Colonic mucosa (tissue), 4 donors: ENCODE measurements at places on chromosomes 3 and 15. TPM values are rescaled to one million over a fixed set of nuclear protein-coding genes. Genes with fewer than 3 reads are reported as not detected.

DNA sequence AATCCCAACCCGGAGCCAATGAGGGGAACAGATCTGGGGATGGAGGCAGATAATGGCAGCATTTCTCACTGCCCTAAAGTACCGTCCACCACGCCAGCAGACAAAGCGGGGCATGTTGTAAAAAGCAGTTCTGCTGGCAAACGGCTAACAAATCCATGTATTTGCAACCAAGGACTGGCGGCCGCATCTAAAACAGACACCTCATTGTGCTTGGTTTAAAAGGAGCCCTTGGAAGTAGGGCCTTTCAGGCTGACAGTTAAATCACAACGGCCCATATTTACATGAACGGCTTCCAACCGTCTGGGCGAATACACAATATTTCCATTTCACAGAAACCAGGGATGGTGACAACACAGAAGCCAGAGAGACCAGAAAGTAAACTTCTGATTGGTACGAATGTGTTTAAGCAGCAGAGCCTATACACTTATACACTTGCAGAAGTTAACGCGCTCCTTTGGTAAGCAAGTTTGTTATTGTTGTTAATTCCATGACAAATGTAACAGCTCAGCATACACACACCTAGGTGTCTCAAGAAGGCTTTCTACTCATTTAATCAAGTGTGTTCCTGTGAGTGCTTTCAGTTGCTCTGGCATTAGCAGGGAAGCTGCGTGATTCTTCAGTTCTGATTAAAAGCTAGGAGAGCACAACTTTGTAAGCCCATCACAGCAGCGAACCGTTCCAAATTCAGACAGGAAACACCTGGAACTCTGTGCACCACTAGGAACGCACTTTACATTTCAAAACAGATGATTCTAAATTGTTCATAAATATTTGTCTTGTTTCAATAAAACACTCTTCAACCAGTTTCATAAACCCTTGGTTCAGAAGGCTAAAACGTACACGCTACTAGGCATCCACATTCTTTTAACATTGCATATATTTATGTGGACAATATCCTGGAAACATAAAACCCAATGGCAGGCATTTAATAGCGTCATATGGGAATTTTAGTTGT lies 112.9 kb downstream of the PDZRN3 start:
- peak; percentile 43 for DNase-seq

DNA sequence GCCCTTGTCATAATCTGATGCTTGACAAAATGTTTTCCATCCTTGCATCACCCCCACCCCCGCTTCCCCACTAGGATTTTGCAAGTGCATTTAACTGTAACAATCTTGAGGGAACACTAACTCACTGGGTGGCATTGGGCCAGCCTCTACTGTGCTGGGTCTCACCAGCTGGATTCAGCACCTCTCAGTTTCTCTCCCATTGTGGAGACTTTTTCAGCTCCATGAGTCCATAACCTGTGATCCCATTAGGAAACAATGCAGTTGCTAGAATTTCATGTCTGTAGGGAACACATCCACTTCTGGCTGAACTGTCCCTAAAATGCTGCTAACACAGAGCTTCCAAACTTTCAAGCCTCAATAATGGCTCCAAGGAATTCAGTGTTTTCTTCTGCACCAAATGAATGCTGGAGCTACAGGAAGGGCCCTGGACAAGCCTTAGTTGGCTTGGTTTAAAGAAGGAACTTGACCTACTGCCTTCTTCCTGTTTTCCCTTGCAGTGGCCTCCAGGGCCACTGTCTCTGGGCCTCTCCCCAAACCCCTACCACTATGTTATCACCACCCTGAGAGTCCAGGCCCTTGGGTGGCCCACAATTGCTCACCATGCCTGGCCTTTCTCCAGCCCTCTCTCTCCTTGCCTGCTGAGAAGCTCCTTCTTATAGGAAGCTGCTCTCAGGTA lies 15.6 kb downstream of the CYP19A1 start:
- DNase-seq, result no peak

DNA sequence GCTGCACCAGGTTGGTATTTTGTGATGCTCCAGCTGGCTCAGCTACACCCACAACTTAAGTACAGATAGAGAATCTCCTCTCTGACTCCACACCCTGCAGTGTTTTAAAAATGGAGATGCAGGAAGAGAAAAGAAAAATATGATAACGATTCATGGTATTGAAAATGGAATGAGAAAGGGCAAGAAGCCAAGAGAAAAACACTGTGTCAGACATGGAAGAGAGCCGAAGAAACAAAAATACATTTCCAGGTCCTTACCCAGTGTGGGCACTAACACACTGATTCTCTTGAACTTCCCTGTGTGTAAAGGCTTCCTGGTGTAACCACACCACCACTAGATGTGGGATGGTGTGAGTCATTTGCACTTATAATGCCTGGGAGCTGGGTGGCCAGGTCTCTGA lies 93.1 kb downstream of the GMPS start:
- no peak for DNase-seq

GRCh38 chr3:13705051-13705450 lies 156.1 kb downstream of the FBLN2 start:
- DNase-seq, result no peak

GRCh38 chr3:134965865-134966481 lies 170.9 kb downstream of the EPHB1 start:
- DNase-seq, result no peak

DNA sequence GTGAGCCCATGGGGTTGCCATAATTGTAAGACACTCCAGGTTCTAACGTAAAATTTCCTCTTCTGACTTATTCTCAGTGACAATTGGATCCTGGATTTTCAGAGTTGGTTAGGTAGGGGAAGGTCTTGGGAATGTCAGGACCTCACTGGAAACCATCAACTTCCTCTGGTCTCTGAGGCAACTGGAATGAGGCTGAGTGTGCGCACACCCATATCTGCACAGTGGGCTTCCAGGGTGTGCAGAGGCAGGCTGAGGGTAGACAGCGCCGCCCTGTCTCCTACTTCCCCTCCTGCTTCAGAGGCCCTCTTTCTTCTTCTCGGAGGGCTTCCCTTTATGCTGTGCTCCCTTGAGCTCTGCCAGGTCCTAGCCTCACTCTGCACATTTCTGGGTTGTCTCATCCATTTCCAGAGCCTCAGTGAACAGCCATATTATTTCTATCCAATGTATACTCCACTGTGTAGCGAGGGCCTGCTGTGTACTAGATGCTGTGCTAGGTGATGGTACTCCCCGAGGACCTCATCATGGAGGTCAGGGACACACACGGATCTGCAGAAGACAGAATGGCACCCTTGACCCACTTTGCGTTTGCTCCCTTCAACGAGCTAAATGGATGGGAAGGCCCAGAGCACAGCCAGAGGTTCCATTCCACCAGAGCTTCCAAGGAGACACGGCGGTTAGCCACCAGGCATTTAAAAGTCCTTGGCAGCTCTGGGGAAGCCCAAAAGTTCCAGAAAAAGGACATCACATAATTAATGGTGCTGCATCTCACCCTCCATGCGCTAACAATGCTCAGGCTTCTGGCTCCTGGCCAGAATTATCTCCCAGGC lies 18.3 kb downstream of the ACAA1 start:
- no peak for DNase-seq

DNA sequence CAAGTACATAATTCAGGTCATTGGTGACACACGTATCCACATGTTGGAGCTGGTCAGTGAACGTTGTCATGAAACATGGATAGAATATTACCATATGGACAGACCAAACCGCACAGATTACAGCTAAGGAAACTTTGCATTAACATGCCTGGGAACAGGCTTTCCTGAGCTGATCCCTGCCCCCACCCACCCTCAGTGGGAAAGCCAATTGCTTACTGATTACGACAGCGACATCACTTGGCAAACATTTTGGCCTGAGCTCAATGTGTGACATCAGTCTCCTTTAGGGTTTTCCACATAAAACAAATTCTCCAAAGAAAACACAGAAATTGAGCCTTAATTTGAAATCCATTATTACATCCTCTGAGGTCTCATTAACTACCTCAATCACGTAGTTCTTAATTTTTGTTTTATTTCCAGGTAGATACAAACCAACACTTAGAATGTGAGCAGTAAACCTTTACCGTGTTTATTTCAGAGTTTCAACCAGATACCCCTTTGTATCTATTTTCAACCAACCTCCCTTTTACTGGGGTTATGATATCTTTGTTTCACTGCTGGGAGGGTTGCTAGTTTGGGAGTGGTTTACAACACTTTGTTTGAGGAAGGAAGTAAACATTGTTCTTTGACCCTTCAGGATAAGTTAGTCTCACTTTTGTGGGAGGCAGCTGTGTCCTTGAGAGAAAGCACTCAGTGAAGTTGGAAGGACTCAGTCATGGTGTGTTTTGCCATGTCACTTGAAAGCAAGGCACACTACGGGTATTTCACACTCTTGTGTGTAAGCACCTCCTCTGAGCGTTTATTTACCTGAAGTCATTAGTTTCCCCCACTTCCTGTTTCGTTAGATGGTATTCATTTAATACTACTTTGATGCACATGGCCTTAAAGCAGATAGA lies 103.1 kb downstream of the CMSS1 start:
- DNase-seq, result peak; percentile 83

GRCh38 chr15:84911879-84912660 lies 27.6 kb downstream of the SLC28A1 start:
- peak; percentile 60 for DNase-seq

DNA sequence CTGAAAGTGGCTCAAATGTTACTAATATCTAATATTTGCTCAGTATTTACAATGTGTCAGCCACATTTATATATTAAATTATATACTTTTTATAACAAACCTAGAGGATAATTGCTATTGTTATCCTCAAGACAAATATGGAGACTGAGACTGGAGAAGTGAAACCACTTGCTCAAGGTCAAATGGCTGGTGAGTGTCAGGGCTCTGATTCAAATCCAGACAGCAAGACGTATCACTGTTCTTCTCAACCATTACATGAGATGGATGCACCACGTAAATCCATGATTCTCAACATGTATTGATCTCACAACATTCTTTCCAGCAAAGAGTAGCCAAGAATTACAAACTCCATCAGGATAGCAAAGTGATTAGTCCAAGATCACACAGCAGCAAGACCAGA lies 53.8 kb upstream of the CPB1 start:
- DNase-seq, result no peak

DNA sequence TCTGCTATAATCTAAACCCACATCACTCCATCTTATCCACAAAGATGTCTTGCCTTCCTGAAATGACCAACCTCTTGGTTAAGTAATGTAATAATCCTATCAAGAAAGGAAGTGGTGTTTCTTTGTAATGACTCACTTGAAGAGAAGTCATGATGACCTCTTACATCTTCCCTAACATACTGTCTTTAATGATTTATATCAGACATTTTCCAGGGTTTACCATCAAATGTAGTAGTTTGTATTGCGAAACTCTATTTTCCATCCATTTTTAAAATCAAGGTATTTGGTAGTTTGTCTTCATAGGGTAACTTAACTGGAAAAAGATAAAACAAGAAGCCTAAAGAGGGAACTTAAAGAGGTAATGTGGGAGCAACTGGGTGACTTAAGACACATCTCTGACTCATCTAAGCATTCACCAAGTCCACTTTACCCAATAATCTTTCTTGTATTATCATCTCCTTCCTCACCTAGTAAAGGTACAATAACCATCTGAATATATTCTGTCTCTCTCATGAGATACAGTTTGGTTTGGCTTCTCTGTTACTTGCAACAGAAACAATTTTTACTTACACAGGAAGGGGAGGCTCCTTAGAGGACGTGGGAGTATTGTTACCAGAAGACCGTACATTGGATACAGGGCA lies 5.7 kb upstream of the MAPK6 start:
- no peak for DNase-seq

GRCh38 chr15:55389264-55389607 lies 18.9 kb downstream of the CCPG1 start:
- DNase-seq, result no peak

- no peak for DNase-seq
These were observed 159.8 kb upstream of the TSC22D2 start for GRCh38 chr3:150248116-150248887.

DNA sequence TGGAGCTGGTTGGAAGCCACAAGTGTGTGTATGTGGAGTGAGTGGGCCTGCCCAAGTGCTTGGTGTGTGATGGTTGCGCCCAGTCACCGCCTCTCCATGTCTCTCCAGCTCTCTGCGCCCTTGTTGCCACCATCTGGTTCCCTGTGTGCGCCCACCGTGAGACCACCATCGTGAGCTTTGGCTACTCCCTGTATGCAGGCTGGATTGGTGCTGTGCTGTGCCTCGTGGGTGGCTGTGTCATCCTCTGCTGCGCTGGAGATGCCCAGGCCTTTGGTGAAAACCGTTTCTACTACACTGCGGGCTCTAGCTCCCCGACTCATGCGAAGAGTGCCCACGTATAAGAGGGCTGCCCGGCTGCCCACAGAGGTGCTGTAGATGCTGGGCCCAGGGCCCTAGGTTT lies 13.7 kb downstream of the CLDN11 start:
- no peak for DNase-seq

HESX1 gene
- 0.48 TPM for total RNA-seq

AGTR1 gene
- 2.4 TPM for total RNA-seq

DISP2 gene
- total RNA-seq, result 16.3 TPM

PLA2G4E gene
- total RNA-seq, result 0.67 TPM

ST6GAL1 gene
- 81.8 TPM for total RNA-seq
